ENCODE measurements at places on chromosomes 13 and 19.

- no peak for DNase-seq
These were observed 62.6 kb downstream of the UFM1 start for GRCh38 chr13:38412266-38412665.

- no peak for DNase-seq
These were observed 29.6 kb downstream of the IRS2 start for GRCh38 chr13:109756778-109757177.

GRCh38 chr19:30059741-30060457 lies 117.9 kb downstream of the URI1 start:
- DNase-seq: no peak

- no peak for DNase-seq
These were observed 136.3 kb upstream of the SERP2 start for GRCh38 chr13:44237276-44237767.

GRCh38 chr19:1857648-1858326 lies 5.6 kb downstream of the KLF16 start:
- DNase-seq: no peak

GRCh38 chr19:8445488-8446001 lies 770 bp downstream of the HNRNPM start:
- peak; percentile 60 for DNase-seq

- no peak for DNase-seq
These were observed 3.3 kb downstream of the FAM32A start for GRCh38 chr19:16188521-16188920.

- DNase-seq: no peak
These were observed 63.1 kb downstream of the ATP11A start for GRCh38 chr13:112752711-112753541.

DNA sequence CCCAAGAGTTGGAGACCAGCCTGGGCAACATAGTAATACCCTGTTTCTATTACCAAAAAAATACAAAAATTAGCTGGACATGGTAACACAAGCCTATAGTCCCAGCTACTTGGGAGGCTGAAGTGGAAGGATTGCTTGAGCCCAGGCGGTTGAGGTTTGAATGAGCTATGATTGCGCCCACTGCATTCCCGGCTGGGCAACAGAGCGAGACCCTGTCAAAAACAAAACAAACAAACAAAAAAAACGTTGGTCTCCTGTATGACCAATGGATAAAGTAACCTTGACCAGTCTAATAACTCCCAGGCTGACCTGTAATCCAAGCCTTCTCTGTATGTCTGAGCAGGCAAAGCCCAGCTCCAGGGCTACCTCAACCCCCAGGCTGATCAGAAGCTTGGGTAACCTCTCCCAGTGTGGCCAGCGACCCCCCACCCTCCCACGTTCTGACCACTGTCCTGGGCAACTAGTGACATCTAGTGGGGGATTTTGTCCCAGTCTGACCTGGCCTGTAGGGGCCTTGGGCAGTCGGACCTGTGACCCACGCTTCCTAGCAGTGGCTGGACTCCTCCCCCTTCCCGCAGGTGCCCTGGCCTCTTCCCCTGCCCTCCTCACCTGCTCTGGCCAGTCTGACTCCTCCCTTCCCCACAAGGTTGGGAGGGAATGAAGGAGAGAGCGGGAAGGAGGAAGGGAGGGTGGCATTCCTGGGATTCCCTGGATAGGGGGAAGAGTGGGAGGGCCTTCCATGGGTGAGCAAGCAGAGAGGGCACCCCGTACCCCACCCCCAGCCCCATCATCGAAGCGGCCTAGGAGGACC lies 1.0 kb upstream of the BCAM start:
- DNase-seq: peak; percentile 69

DNA sequence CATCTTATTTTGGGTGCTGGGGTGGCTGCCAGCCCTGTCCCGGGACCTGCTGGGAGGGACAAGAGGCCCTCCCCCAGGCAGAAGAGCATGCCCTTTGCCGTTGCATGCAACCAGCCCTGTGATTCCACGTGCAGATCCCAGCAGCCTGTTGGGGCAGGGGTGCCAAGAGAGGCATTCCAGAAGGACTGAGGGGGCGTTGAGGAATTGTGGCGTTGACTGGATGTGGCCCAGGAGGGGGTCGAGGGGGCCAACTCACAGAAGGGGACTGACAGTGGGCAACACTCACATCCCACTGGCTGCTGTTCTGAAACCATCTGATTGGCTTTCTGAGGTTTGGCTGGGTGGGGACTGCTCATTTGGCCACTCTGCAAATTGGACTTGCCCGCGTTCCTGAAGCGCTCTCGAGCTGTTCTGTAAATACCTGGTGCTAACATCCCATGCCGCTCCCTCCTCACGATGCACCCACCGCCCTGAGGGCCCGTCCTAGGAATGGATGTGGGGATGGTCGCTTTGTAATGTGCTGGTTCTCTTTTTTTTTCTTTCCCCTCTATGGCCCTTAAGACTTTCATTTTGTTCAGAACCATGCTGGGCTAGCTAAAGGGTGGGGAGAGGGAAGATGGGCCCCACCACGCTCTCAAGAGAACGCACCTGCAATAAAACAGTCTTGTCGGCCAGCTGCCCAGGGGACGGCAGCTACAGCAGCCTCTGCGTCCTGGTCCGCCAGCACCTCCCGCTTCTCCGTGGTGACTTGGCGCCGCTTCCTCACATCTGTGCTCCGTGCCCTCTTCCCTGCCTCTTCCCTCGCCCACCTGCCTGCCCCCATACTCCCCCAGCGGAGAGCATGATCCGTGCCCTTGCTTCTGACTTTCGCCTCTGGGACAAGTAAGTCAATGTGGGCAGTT lies 8.6 kb downstream of the CALM3 start:
- DNase-seq: no peak

- DNase-seq: no peak
These were observed 15.2 kb downstream of the ZNF331 start for GRCh38 chr19:53553156-53553555.

- DNase-seq: no peak
These were observed 59.4 kb downstream of the POSTN start for GRCh38 chr13:37539170-37539569.

- DNase-seq: peak; percentile 51
These were observed 86.2 kb downstream of the IRS2 start for GRCh38 chr13:109700176-109700575.

DNA sequence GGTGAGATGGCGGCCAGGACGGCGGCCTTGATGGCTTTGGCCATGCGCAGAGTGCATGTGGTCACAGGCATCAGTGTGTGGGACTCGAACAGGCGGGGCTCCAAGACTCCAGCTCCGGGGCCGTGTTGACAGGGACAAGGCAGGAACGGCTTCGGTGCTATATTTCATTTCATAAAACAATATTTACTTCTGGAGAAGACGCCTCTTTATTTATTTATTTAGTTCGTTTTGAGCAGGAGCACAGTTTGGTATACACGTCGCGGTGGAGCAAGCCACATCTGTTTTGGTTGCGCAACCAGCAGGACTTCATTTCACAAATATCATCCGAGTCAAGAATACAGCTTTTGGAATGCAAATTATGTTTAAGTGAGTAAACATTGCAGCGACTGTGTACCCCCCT lies 166.7 kb upstream of the TSHZ3 start:
- no peak for DNase-seq

All from glutamatergic neuron (in vitro differentiated cells).